Activated CD4-positive, alpha-beta T cell treated with anti-CD3 and anti-CD28 coated beads for 48 hours (primary cell): ENCODE measurements at places on chromosomes 13 and 19.

DNA sequence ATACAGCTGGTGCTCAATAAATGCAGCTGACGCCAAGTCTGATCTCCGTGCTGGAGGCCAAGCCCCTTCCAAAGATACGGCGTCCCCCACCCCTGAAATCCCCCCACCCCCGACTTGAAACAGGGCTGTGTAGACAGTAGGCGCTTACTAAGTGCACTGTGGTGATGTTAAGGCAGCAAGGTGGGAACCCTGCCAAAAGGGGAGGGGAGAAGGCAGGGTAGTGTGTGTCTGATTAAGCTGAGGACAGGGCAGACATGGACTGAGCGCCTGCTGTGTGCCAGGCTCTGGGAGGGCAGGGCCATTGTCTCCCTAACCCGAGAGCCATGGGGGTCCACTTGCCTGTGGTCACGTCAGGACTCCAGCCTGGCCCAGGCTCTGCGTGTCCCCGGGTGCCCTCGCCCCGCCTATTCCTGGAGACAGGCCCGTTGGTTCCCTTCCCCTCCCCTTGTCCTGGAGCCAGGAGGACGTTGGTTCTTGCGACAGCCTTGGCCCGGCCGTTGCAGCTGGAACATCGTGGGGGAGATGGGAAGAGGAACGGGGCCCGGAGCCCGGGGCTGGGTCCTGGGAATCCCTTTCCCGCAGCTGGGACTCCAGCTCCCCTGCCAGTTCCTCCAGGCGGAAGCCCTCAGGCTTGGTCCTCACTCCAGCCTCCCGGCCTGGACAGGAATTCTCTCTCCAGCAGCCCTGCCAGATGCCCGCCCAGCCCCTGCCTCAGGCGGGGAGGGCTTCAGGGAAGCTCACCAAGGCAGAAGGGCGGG, 1.7 kb upstream of the ELANE start:
- DNase-seq, result peak; percentile 38

DNA sequence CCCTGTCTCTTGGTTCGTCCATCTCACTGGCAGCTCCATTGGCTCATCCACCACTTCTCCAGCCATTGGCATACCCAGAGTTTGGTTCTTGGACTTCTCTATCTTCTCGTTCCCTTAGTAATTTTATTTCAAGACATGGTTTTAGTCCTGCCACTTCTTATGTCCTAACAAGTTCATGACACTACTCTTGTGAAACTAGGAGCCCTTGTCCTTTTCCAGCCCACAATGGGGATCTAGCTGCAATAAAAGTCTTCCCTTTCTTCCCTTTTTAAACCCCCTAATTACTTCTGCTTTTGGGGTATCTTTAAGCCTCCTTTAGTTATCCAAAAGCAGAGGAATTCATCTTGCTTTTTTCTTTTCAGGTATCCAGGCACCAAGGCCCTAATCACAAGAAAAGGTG, 2.9 kb upstream of the RCBTB2 start:
- DNase-seq, result no peak

GRCh38 chr13:114025714-114026431, 52.0 kb upstream of the C13orf46 start:
- DNase-seq, result no peak

DNA sequence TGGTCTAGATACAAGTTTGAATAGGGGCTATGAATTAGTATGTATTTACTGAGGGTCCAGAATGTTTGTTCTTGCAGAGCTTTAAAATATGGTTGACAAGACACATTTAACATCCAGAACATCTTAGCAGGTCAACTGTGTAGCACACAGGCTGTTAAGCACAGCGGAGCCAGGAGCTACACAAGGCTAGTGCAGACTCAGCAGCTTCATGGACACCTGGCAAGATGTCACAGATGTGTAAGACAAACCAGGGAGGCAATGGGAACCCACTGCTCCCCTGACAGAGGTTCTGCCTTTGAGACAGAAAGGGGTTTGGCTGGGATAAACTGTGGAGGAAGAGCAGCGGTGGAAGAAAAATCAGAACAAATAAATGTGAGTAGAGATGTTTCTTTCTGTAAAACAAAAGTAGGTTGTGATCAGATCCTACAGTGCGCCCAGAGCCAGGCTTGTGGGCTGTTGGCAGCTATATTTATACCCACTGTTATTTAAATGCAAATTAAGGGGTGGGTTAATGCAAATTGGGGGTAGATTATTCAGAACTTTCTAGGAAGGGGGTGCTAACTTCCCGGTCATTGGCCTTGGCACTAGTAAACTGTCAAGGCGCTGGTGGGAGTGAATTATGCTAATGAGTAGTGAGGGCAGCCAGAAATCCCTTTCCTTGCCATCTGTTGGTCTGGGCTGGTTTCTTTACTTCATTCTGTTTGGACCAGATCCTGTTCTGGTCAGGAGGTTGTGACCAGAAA, 33.0 kb downstream of the MIPEP start:
- no peak for DNase-seq

DNA sequence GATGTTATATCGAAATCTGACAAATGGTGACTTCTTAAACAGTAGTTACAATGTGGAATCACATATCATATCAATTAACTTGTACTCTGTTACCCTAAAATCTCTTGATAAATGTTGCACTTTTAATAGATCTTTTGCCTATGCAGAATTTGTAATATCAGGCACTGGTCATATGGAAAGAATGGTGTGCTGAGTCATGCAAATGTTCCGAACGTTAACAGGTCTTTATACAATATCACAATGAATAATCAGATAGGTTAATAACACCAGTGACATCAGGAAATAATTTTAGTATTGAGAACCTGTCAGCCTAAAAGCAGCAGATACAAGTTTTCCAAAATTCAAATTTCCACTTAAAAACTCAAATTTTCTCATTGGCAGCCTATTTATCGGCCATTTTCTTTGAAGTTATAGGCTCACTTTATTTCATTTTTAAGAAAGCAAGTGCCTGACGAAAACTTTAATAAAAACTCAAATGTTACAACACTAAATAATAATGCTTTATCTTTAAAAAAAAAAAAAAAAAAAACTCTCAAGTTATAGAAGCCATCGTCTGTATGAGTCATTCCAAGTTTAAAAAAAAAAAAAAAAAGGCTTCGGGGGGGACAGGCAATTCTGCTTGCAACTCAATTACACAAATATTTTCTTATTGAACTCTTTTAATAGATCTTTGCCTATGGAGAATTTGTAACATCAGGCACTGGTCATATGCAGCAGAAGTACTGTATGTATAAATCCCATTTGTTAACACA, 180.9 kb downstream of the DIAPH3 start:
- no peak for DNase-seq

DNA sequence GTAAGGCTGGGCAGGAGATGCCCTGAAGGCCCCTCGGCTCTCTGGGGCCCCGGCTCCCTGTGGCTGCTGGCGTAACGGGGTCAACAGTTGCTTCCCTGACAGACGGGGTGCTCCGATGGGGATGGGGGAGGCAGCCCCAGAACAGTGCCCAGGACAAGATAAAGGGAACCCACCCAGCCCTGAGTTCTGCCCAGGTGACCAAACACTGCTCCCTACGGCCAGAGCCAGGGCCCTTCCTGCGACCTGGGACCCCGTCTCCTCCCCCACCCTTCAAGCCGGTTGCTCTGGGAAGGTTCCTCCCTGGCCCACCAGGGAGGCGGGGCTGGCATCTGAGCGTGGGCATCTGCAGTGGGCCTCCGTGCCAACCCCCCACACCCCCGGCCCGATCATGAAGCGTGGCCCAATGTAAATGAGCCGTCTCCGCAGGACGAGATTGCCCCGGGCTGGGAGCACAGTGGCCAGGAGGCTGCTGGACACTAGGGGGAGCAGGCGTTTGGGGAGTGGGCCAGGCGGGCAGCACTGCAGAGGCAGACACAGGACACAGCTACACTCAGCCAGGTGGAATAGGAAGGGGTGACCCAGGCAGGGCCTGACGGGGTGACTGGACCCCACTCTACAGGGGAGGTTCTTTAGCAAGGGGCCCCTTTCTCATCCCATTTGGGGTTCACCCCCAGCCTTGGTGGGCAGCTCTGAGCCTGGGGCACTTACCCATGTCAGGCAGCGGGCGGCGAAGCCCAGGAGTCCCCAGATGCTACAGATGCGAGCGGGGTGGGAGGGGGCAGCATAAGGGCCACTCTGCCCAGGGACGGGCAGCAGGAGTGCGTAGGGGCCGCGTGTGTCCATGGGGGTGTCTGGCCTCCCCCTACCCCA, 1.2 kb upstream of the NKPD1 start:
- no peak for DNase-seq
